ENCODE measurements at places on chromosomes 6 and 20.
A peak's percentile ranks its signal among the peaks of the same experiment; 100 is the strongest.

- peak; percentile 52 for DNase-seq
Measured at GRCh38 chr20:4919047-4919704, 82.1 kb downstream of the SLC23A2 start.

GRCh38 chr6:43699564-43700186 lies 12.1 kb upstream of the MRPS18A start:
- DNase-seq = peak; percentile 77

DNA sequence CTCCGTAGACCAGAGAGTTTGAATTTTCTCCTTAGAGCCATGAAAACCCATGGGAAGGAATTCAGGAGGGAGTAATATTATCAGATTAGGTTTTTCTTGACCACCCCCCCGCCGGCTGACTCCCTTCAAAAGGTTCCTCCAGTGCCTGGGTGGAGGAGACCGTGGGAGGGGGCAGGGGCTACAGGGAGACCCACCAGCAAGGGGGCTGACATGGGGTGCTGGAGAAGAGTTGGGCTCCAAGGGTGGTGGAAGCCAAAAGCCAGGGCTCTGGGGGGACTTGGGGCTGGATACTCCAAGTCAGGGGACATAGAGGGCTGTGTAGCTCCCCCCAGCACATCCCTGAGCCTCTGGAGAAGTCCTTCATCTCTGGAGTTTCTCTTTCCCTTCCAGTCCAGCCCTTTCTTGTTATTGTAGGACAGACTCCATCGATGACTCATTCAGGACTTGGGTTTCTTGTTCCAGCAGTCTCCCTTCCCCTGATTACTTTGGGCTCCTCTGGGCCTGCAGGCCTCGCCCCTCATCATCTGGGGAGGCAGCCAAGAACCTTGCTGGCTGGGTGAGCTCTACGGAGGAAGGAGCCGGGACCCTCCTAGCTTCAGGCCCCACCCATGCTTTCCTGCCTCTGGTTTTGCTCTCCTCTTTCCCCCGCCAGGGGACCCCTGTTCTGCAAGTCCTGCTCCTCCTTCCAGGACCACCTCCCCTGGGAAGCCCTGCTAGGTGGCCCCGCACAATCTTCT lies 10.5 kb upstream of the KIAA1755 start:
- no peak for DNase-seq

GRCh38 chr6:87897013-87897412 lies 150.6 kb upstream of the SPACA1 start:
- DNase-seq = no peak

DNA sequence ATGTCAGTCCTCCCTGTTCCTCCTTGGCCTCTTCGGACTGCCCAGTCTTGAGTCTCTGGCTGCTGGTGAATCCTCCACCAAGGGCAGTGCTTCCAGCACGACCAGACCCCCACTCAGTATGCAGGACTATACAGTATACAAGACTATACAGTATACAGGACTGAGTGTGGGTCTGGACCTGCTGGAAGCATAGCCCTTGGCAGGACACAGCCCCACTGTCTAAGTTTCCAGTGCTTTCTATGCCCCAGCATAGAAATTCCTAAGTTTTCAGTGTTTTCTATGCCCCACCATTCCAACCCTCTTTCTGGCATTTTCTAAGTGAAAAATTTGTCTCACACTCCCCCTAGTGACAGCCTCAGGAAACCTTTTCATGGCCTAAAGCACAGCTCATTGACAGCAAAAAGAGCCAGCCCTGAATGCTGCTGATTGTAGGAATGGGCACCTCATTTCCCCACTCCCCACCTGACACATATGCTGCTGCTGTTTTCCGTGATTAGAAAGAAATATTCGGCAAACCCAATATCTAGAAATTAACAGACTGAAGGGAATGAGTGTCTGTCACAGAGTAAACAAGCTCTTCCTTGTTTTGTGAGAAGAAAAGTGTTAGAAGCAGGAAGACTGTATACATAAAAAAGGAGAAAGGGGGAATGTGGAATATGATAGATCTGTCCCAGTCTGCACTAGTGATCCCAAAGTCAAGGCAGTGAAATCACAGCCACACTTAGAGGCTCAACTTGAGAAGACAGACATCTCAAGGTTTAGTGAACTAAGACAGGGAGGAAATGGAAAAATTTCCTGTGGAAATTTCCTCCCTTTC lies 206.9 kb downstream of the IBTK start:
- peak; percentile 82 for DNase-seq

DNA sequence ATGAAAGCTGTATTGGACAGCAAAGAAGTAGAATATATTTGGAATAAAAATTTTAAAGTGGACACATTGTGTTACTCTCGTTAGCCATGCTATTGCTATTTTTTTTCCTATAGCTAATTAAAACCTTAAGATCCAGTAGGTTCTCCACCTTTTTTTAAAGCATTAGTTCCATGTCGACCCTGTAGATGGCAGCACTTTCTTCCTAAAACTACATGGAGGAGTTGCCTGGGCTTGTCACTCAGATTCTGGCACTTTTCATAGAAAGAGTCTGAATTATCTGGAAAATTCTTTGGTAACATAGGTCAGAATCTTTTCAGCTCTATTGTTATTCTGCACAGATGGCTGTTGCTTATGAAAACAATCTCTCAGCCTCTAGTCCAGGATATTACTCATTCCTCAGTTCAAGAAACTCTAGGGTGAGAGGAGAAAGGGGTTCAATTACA lies 42.0 kb upstream of the ESR1 start:
- peak; percentile 79 for DNase-seq

DNA sequence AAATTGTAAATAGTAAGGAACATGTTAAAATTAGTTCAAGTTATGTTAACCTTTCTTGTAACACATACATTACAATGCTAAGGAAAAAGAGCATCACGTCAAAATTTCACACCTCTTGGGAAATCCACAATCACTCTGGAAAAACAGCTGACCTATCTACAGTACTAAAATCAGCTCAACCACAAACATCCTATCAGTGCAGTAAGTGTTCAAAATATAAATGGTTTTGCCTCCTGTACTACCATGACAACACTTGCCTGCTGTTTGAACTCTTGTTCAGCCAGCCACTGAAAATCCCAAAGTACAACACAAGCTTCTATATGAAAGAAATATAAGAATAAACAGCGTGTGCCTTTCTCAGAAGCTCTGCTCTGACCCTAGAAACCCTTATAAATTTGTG lies 83.5 kb upstream of the PLN start:
- DNase-seq = no peak

DNA sequence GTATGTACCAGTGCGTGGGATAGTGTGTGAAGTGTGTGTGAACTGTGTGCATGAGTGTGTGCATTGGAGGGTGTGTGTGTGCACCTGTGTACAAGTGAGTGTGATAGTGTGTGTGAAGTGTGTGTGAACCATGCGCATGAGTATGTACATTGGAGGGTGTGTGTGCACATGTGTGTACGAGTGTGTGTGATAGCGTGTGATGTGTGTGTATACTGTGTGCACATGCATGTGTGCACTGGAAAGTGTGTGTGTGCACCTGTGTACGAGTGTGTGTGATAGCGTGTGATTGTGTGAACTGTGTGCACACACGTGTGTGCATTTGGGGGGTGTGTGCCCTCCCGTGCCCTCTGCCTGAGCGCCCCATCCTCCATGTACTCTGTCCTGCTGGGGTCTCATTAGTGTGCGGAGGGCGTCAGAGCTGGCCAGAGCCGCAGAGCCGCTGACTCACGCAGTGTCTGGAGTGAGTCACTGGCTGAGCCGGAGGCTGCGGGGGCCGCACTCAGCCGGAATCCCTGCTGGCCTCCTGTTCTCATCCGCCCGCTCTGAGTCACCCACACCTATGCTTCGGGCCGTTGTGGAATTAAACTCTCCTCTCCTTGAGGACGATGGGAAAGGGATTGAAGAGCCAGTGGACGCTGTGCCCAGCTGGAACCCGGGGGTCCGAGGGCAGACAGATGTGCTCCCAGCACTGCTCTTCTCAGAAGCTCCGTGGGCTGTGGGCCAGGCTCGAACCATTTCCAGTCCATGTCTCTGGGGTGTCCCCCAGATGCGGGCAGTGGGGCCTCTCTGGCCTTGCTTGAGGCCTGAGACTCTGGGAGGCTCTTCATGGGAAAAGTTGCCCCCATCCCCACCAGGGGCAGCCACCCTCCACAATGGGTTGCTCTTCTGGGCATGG lies 27.3 kb upstream of the STX16 start:
- DNase-seq = no peak

GRCh38 chr6:36546920-36547645 lies at the start of gene STK38:
Gene STK38 (minus strand): TSS chr6:36547479. CDS start chr6:36540202, 7,277 bp downstream.
- DNase-seq = peak; percentile 98

DNA sequence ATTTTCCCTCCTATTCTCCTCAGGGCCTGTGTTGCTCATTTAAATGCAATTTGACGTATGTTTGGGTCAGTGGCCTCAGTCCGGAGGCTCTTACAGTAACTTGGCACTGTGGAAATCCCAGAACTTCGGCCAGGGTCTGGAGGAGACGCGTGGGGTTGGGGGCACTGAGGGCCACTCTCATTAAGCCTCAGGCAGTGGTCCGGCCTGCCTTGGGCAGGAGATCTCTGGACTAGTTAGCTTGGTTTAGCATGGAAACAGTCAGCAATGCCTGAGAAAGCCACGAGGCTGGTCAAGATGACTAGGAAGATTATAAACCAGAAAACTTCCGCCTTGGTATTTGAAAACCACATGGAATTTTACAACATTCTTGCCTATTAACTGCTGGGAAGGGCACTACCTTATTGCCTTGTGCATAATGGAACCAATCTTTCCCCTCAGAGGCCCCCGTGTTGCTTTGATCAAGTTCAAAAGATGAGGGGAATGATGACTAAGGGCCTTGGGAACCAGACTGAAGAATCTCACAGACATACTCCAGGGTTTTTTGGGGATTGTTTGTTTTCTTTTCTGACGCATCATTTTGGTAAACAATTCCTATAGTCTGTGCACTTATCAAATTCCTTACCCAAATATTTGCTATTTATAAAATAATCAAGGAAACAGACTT lies 206.0 kb upstream of the PREP start:
- DNase-seq = no peak

Data from endodermal cell (in vitro differentiated cells).